NCI-H82 (cell line): ENCODE measurements at places on chromosomes 6 and 20.

DNA sequence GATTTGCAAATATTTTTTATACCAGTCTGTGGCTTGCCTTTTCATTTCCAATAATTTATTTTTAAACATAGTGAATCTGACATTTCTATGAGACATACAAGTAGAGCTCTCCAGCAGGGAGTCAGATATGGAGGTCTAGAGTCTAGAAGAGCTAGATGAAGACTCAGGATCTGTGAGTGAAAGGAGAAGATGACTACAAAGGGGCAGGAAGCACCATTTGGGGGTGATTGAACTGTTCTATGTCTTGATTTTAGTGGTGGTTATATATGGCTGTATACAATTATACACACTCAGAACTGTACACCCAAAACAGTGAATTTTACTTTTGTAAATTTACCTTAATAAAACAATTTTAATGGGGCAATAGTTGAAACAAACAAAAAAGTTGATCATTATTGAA, 127.9 kb upstream of the BACH2 start:
- no peak for DNase-seq

- no peak for DNase-seq
These were observed 177.1 kb downstream of the CDH26 start for GRCh38 chr20:60135276-60135675.

DNA sequence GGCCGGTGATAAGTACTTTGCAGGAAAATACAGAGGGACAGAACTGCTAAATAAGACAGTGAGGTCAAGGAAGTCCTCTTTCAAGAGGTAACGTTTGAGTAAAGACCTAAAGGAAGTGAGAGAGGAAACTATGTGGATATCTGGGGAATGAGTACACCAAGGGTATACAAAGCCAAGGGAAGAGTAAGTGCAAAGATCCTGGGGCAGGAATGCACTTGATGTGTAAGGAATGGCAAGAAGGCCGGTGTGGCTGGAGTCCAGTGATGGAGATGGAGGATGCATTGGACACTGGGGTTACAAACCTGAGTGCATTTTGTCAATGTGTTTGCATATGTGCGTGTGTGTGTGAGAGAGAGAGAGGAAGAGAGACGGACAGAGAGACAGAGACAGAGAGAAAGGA, 32.1 kb upstream of the TGM2 start:
- no peak for DNase-seq

DNA sequence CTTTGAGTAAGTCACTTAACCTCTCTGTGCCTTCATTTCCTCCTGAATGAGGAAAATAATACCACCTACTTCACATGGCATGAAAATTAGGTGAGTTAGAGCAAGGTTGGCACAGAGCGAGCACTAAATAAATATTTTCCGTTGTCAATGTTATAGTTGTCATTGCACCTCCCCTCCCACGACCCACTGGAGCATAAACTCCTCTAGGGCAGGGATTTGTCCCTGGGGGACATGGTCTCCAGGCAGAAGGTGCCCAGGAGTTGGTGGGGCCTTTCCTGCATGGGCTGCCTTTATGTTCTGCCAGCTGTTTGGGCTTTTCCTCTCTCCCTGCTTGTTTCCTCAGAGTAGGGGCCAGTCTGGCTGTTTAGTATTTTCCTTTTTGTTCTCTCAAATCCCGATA, 1.3 kb upstream of the ANGPT4 start:
- no peak for DNase-seq

DNA sequence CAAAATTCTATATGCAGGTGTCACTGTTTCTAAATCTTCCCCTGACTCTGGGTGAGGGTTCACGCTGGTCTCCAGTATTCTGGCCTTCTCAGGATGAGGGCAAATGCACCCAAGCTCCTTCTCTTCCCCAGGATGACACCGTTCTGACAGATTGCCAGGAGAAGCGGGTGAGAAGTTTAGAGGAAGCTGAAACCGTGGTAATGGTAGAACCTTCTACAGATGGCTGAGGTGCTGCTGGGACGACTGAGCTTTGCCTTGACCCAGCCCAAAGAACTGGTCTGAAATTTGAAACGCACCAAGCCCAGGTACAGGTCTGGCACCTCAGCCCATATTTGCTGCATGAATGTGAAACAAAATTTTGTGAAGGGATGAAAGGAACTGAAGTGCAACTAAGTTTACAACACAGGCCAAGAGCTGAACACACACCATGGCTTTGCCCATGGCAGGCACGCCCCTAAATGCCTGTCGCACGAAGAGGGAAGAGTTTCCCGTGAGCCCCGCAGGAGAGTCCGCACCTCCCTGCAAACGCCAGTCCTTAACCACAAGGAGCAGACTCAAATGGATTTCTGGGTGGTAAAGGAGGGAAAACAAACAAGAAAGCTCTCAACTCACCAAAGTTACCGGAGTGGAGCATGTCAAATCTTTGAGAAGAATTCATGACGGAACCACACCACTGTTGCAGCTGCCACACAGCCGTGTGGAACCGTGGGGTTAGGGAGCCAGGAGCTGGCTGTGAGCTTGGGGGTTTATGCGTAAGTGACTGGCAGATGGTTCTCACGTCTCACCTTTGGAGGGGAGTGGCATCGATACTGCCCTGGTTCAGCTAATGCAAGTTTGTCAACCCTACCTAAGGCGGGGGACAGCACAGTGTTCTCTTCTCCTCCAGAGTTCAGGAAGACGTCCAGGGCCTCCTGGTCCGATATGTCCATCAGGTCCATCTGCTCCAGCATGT, 138.9 kb downstream of the DTNBP1 start:
- peak; percentile 67 for DNase-seq

GRCh38 chr6:33661106-33661838, 40.1 kb downstream of the ITPR3 start:
- DNase-seq = no peak

DNA sequence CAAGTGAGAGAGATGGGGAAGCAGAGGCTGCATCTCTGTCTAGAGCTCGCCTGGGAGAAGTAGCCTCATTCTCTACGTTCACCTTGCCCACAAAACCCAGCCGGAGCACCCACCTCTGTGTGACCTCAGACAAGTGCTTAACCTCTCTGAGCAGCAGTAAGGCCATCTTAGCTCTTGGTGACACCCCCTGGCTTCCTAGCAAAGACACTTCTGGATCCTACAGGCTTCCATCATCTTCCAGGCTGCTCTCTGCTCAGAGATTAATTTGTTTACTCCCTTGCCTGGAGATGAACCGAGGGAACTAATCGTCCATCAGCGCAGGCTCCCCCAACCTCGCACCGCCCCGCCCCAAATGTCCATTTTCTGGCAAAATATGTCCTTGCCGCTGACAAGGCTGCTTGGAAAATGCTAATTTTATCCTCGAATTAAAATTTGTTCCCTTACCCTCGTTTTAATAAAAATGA, 24.0 kb upstream of the CTNNBL1 start:
- DNase-seq = peak; percentile 78

GRCh38 chr20:52747845-52748284, 224.3 kb upstream of the TSHZ2 start:
- peak; percentile 85 for DNase-seq

DNA sequence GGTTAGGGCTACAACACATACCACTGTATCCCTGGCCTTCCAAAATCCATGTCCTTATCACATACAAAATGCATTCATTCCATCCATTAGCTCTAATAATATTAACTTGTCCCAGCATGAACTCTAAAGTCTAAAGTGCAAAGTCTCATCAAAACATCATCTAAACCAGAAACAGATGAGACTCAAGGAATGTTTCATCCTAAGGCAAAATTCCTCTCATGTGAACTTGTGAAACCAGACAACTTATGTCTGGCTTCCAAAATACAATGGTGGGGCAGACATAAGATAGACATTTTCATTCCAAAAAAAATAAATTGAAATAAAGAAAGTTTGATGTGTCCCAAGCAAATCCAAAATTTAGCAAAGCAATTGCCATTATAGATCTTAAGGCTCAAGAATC, 257.4 kb downstream of the HTR1B start:
- DNase-seq = no peak

DNA sequence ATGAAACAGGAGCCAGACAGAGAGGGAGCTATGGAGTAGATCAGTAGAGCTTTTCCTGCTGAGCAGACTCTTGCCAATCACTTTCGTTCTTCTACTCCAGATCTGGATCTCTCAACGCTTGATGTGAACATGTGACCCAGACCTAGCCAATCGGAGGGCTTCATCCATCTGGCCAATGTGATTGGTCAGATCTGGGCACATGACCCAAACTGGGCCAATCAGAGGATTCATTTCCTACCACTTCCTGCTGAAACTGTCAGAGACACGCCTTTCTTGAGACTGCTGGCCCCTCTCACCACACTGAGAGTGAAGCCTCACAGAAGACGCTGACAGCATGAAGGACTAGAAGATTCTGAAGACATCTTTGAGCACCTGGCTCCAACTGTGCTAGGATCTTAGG, 44.2 kb upstream of the ZMYND8 start:
- DNase-seq = peak; percentile 30

GRCh38 chr6:143843677-143843999, 500 bp downstream of the LTV1 start:
- DNase-seq = peak; percentile 45

GRCh38 chr6:31350196-31351032, 6.6 kb downstream of the HLA-B start:
- no peak for DNase-seq

DNA sequence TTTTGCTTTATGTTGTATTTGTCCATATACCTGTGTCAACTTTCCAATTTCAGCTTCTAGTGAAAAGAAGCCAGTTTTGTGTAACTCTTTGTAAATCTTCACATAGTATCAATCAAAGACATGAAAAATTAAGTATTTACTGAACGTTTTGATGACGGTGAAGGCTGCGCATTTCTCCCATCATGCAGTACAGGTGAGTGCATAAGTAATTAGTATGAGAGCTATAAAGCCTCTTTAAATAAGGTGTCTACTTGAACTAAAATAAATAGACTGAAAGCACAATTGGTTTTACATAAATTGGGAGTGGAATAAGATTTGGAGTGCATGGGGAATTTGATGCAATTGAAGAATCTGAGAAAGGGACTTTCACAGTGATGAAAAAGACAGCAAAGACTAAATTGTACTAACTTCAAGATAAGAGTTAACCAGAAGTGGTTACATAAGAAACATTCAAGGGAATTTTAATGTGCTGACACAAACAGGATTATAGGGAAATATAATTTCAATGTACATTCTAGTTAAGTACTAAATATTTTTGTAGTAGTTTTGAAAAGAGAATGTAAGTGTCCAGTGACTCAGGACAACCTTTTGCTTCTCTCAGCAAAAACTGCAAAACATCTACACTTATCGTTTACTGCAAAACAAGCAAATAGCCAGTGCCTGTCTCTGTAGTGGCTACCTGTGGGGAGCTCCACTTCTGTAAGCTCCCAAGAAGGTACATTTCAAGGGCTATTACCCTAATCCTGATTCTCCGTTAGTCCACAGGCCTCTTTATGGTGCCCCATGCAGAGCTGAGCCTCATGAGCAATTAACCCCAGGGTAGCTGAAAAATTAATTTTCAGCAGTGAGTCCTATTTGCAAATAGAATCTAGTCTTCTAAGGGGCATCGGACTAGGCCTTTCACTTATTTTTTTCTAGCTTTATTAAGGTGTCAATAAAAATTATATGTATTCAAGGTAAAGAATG, 13.0 kb downstream of the TENT5A start:
- no peak for DNase-seq
